ENCODE measurements at places on chromosomes 3 and 15.

DNA sequence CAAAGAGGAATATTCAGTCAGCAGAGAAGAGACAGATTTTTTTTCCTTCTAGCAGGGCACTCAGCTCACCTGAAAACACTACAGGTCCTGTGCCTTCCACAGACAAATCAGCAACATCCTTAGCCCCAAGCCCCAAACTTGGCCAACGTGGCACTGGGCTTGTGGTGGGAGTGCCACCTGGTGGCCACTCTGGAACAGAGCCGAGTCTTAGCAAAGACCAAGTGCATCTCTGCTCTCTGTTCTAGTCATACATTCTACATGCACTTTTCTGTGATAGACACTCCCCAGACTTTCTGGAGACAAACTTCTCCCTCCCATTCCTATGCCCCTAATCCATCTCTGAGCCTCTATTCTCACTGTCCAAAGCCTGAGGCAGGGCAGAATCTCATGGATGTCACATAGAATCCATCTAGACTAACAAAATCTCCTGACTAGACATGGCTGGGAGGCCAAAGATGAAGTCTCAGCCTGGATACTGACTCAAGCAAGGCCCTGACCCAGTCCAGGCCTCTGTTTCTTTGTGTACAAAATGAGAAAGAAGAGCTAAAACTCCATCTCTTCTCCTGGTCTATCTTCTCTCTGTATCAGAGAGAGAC, 5.1 kb upstream of the SEMA7A start:
- DNase-seq, result peak; percentile 56

- DNase-seq, result no peak
Measured at GRCh38 chr3:13547591-13548371, 1.1 kb upstream of the FBLN2 start.

DNA sequence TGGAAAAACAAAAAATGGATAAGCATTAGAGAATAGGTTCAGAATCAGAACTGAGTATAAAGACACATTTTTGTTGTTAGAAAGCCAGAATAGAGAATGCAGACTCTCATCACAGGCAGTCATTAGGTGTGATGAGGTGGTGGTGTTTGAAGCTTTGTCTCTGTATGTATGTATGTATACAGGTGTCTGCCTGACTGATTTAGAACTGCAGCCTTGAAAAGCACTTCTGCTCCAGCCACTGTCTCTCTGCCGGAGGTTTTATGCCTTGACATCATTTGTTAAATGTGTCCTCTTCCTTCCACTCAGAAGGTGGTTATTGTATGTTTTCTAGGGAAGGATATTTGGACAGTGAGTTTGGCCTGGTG, 80.7 kb upstream of the ZBED2 start:
- no peak for DNase-seq

- DNase-seq, result no peak
Measured at GRCh38 chr3:163707659-163708058, 1370.6 kb downstream of the SI start.

DNA sequence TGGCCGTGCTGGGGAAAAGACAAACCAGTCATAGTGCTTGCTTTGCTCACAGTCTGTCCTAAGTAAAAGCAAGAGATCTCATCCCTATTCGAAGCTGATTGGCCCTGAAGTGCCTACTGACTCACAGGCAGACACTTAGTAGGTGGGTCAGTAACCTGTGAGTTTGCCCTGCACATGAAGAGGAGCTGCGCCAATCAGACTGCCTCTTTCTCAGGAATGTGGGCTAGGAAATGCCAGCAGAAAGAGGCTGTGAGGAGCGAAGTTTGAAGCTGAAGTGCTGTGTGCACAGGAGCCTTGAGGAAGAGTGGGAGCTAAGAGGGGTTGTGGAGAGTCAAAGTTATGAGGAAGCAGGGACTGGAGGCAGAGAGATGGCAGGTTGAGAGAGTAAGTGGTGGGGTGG, 126.8 kb downstream of the IL20RB start:
- no peak for DNase-seq

- no peak for DNase-seq
Measured at GRCh38 chr3:183816681-183817510, 8.5 kb downstream of the MAP6D1 start.

DNA sequence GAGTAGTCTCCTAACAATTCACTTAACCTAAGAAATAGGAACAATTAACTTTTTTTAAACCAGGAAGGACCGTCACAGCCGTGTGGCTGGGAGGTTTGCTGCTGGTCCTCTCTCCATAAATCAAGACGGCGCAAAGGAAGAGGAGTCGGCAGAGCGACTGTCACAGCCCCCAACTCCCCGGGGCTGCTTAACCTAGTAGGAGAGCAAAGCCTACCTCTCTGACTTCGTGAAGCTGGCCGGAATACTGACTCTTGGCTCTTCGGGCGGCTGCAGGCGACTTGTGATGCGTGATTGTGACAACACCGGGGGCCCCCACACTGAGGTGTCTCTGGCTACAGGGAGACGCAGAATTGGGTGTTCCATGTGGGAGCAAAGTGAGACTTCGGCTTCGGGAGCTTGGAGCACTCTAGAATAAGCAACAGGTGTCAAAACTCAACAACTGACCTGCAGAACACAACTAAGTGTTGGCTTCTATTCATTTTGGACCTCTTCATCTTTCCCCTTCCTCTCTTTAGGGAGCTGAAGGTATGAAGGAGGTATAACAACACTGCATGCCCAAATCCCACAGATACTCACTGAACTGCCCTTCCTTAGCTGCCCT, 151.1 kb downstream of the OSBPL10 start:
- DNase-seq, result no peak

GRCh38 chr15:77168141-77168540, 97.2 kb upstream of the TSPAN3 start:
- no peak for DNase-seq

GRCh38 chr3:171898192-171898591, 55.0 kb downstream of the TMEM212 start:
- DNase-seq, result no peak

DNA sequence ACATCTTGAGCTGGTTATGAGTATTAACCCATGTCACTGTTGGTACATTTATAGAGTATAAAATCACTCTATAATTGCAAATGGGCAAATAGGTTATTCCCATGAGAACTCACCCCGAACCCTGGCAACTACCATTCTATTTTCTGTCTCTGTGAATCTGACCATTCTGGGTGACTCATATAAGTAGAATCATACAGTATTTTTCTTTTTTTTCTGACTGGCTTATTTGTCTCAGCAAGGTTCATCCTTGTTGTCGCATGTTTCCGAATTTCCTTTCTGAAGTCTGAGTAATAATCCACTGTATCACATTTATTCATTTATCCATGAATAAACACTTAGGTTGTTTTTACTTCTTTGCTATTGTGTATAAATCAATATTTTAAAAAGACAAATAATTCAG, 59.9 kb upstream of the CHRM5 start:
- no peak for DNase-seq

- DNase-seq, result no peak
Measured at GRCh38 chr15:53862386-53862785, 102.9 kb upstream of the WDR72 start.

- no peak for DNase-seq
Measured at GRCh38 chr3:125381743-125382142, 6.6 kb upstream of the ZNF148 start.

DNA sequence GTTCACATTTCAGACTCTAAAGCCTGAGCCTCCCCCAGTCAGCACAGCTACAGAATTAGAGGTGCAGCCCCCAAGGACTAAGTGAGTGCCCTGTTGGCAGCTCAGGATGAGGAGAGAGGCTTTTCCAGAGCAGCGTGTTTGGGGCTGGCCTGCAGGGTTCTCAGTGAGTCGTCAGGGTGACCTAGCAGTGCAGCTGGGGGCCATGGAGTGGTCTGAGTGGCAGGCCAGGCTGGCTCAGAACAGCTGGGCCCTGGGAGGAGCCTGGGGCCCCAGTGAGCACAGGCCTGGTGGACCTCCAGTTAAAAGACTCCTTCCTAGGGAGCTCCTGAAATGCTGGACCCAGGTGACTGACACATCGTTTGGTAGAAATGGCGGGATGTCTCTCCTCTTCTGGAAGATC, 108.3 kb downstream of the SLC49A4 start:
- no peak for DNase-seq

GRCh38 chr3:37905346-37905745, 43.7 kb downstream of the CTDSPL start:
- DNase-seq, result no peak

DNA sequence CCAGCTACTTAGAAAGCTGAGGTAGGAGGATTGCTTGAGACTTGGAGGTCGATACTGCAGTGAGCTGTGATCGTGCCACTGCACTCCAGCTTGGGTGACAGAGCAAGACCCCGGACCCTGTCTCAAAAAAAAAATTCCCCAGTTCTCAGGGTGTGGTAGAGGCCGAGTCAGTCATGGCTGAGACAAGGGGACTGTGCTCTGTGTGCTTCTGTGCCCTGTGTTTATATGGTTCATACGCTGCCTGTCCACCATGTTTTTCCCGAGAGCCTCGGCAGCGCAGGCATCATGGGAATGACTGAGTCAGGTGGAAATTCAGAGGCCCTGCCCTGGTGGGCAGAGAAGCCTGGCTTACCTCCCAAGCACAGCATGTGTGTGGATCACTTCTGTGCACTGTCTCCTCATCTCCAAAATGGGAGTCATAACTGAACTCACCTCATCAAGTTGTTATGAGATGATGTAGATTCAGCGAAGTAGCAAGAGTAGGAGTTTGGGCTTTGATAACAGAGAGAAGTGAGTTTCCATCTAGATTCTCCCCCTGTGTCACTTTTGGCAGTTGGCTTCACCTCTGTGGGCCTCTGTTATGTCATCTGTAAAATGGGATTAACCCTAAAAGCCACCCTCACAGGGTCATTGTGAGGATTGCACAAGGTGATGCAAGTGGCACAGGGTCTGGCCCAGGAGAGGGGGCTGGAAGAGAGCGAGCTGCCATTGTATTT, 56.9 kb downstream of the FLNB start:
- DNase-seq, result no peak

DNA sequence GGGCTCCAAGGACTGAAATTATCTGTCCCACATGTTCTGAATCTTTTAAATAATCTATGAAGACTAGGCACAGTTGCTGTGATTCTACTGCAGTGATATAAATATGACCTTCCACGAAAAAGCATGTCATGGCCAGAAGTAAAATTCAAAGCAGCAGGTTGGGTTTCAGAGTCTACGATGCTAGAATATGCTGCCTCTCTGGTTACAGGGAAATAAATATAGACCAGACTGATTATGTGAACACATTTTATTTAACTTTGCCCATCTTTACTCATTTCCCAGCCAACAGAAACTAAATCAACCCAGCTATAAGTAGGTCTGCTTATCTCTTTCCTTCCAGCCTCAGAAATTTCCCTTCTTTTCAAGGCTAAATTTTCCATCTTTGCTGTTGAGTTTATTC, 19.9 kb upstream of the TM6SF1 start:
- DNase-seq, result no peak

DNA sequence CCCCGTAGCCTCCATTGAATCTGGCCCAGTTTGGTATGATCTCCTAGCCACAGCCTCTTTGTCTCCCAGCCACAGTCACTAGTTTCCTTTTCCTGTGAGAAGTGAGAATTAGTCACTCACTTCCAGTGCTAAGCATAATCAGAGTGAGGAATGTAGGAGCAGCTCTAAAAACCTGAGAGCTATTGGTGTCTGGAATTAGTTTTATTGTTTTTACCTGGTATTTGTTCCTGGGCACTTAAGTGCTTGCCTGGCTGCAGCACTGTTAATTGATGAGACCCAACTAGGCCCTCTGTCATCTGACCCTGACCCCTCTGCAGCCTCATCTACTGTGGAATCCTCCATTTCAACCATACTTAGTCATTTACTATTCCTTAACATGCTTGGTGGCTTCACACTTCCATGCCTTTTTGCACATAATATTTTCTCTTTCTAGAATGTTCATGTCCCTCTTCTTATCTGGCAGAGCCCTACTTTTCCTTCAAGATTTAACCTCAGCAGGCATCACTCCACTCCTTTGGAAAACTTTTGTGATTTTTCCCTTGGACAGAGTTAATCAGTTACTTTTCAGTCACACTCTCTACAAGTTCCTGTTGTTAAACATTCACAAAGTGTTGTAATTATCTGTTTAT, 48.8 kb downstream of the PDE8A start:
- no peak for DNase-seq

- no peak for DNase-seq
Measured at GRCh38 chr3:88141458-88142083, 8.2 kb upstream of the C3orf38 start.

DNA sequence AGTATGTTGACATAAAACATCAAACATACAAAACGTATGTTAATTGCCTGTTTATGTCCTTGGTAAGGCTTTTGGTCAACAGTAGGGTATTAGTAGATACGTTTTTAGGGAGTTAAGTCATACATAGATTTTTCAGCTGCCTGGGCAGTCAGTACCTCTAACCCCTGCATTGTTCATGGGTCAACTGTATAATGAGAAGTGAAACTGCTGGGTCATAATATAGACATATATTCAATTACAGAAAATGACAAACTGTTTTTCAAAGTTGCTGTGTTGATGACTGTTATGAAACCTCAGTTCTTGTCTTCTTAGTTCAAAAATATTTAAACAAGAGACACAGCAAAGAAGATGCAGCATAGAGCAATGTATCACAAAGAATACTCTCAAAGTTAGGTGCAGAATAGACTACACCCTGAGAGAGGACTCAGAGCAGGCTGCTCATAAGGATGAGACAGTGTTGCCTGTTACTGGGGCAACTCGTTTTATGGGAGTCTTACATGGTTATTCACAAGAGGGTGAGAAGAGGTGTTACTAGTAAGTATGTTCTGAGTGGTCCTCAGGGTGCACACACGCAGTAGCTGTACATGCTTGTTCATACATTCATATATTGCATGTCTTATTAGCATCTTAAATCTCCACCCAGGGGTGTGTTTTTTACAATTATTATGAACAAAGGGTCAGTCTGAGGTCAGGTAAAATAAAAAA, 53.1 kb upstream of the ADAMTS17 start:
- DNase-seq, result no peak

DNA sequence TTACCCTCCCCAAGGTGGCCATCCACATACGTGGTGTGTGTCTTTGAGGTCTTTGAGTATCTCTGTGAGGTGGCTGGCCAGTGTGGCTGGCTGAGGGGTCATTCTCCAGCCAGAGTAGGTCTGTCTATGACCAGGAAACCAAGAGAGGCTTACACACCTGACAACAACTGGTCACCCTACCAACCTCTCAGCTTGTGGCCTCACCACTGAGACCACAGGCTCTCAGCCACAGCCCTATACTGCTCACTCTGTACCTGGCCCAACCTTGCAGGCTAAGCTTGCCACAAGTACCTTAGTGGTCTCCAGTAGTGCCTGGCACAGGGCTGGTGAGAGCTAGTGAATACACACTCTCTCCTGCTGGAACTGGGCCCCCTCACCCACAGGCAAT, 5.1 kb downstream of the HEMK1 start:
- DNase-seq, result no peak

DNA sequence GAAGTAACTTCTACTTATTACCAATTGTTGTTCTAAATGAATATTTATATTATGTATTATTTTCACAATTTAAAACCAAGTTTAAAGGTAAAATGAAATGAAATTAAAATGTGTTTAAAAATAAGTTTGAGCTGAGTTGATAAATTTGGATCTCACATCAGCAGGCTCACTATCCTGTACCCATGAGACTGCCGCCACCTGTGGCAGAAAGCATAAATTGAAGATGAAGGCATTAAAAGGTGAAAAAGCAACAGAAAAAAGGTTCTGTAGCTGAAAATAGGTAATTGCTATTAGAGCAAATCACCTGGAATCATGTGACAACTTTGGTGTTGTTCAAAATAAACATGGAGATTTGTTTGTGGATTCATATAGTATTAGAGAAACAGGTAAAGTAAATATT, 133.0 kb upstream of the CADM2 start:
- no peak for DNase-seq

All from stimulated activated CD8-positive, alpha-beta memory T cell treated with anti-CD3 and anti-CD28 coated beads, Interleukin-4, amount 100 ng/mL, for 4 hours (primary cell).